Activated T-cell treated with anti-CD3 and anti-CD28 coated beads, Interleukin-2, amount 50 U/mL, for 72 hours (primary cell): ENCODE measurements at places on chromosomes 1 and 21.

GRCh38 chr1:108669679-108670078, 8.8 kb upstream of the HENMT1 start:
- DNase-seq = no peak

GRCh38 chr1:219847215-219847855, 81.0 kb downstream of the SLC30A10 start:
- no peak for DNase-seq

DNA sequence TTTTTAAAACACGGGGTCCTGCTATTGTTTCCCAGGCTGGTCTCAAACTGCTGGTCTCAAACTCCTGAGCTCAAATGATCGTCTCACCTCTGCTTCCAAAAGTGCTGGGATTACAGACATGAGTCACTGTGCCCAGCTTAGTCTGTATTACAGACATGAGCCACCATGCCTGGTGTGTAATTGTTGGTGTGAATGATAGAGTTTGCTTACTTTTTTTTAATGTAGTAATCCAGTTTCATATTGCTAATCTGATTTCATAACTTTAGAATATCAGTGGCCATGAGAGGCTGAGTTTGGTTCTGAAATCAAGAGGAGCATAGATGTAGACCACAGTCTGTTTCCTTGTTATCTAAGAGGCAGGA, 3.4 kb downstream of the EPB41 start:
- peak; percentile 31 for DNase-seq

DNA sequence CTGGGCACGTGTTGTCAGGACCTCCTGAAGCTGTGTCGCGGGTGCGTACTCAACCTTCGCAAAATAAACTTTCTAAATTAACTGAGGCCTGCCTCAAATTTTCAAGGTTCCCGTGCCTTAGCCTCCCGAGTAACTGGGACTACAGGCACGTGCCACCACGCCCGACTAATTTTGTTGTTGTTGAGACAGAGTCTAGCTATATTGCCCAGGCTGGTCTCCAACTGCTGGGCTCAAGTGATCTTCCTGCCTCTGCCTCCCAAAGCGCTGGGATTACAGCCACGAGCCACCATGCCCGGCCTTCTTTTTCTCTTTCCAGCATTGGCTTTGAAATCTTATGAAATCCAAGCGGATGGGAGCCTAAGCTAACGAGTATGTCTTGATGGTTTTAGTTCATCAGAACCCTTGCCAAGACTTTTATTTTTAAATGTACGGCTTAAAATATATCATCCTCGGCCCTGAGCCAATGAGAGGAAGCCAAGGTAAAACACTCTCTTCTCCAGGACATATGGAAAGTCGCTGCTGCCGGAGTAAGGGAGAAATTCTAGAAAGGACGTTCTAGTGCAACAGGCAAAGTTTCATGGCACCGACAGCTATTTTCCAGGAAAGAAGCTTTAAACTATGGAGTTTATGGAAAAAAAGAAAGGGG, 12.7 kb upstream of the ERVH48-1 start:
- no peak for DNase-seq

DNA sequence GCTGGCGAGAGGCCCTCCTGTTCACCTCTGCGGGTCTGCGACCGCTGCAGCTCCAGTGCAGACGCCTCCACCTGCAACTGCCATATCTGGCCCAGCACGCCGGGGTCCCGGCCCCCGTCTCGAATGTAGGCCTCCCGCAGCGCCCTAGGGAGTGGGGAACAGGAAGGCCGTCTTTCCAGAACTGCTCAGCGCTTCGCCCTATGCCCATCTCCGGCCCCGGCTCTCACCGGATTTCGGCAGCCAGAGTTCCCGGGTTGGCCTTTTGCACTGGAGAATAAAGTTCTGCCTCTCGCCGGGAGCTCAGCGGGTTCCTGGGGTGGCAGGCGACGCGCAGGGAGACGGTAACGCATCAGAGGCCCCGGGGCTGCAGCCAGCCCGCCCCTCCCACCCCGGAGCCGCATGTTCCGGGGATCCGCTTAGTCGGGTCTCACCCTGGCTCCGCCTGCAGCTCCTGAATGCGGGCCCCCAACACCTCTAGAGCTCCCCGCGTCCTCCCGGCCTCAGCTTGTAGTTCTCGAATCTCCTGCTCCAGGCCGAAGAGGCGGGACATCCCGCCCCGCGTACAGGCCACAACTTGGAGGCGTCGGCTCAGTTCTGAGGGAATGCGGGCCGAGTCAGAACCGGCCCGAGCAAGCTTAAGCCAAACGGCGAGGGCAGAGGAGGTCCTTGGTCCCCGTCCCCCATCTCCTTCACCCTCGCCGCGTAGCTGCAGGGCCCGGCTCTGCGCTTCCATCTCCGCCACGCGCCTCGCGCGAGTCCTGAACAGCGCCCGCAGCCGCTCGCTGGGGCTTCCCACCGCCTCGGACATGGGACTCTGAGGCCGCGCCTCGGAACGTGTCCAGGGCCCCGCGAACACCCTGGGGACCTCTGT, 1.1 kb downstream of the CCDC17 start:
- DNase-seq = no peak

- no peak for DNase-seq
These were observed 46.1 kb upstream of the C1orf174 start for GRCh38 chr1:3945916-3946840.

GRCh38 chr21:35628316-35628715, 432.0 kb downstream of the SETD4 start:
- no peak for DNase-seq

- DNase-seq = no peak
These were observed 39.2 kb downstream of the HLX start for GRCh38 chr1:220918285-220918951.

- DNase-seq = no peak
These were observed 2.4 kb upstream of the DPT start for GRCh38 chr1:168731244-168731953.

- no peak for DNase-seq
These were observed 30.6 kb upstream of the USP24 start for GRCh38 chr1:55245781-55246180.

DNA sequence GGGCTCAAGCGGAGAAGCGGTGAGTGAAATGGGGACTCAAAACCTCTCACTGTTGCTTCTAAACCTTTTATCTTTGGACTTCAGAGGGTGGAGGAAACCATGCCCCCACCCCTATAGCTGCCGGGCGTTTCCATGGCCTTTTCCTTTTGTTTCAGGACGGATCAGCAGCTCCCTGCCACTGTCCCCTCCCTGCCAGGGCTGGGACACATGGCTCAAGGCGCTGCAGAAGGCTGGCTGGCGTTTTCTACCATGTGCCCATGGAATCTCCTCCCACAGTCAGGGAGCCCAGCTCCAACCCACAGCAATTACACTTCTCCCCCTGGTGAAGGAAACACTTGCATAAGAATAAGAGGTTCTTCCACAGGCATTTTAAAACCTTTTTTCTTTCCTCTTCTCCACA, 812.7 kb downstream of the PLA2G4A start:
- DNase-seq = no peak

GRCh38 chr1:10679496-10680220, 116.8 kb downstream of the CASZ1 start:
- DNase-seq = no peak

DNA sequence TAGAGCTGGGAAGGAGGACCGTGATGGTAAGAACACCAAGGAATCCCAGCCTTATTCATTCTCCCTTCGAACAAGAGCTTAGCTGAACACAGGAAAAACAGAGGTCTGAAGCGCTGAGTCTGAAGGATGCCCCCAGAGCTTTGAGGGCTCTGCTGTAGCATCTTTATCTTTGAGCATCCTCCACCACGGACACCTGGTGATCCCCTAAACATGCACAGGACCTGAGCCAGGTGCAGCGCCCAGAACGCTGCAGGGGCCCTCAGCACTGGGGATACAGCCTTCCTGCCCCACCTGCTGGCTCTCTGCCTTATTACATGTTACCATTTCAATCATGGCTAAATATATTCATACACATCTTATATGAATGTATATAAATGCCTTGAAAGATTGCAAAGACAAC, 7.7 kb upstream of the GPATCH4 start:
- DNase-seq = peak; percentile 72

DNA sequence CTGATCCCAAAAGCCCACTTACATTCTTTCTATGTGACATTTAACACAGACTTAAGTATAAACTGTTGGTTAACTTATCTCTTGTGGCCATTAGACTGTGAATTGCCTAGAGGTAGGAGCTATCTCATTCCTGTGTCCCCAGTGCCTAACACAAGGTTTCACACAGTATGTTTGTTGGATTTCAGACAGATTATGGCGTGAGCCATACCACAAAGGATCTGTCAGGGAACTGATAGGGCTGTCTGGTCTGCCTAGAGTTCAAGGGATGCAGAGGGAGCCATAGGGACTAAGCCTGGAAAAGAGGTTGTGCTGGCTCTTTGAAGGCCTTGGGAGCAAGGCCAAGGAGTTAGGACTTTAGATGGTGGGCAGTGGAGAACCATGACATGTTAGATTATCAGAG, 40.0 kb downstream of the MEF2D start:
- DNase-seq = no peak

GRCh38 chr1:87993051-87993450, 664.4 kb downstream of the LMO4 start:
- DNase-seq = no peak

DNA sequence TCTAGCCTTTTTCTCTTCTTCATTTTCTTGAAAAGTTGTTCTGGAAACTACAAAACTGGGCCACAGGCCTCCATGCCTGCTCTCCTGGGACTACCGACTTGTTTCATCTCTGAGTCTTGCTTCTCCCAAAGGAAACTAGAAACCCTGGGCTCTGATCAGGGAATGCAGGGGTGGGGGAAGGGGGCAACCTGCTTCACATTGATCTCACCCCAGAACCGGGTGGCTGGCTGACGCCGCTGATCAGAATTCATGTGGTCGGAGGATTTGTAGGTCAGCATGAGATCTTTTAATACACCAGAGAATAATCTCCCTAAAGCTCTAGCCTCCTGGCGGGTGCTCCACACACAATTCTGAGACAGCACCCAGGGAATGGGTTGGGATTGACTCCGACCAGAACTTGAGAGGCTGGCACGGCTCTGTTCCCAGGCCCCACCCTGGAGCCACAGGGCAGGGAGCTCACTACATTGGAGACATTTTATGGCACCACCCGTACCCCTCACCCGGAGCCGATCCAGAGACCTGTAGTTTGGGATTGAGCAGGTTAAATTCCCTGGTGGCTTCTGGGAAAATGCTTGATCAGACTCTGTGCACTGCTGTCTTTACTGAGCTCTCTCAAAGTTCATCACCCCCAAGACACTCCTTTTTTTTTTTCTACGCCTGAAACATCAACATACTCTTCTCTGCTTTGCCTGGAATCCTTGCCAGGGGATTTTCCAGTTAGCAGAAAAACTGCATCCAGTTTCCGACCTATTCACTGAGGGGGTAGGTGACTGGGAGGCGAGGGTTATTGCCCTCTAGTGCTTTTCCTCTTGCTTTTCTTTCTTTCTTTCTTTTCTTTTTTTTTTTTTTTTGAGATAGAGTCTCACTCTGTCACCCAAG, 12.2 kb upstream of the ARHGEF10L start:
- DNase-seq = no peak

GRCh38 chr1:201896951-201897391, 8.3 kb downstream of the SHISA4 start:
- DNase-seq = no peak

GRCh38 chr1:150928286-150928685, 2.1 kb downstream of the SETDB1 start:
- no peak for DNase-seq

- no peak for DNase-seq
These were observed 17.7 kb downstream of the CLDN17 start for GRCh38 chr21:30148906-30149305.

DNA sequence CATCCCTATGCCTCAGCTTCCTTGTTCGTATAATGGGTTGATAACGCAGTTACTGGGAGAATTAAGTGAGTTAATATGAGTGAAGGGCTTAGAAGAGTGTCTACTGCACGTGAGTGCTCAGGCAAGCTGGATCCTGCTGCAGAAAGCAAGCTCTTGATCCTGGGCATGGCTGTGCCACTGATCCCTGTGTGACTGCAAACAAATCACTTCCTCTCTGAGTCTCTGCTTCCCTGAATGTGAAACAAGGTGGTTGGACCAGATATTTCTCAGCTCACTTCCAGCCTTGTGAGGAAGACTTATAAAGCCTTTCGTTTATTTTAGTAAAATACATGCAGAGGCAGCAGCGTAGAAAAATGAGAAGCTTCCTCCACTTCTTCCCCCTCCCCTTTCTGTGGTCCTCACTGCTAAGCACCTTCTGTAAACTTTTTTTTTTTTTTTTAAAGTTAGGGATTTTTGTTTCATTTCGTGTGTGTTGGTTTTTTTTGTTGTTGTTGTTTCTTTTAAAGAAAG, 13.8 kb downstream of the PSEN2 start:
- no peak for DNase-seq

DNA sequence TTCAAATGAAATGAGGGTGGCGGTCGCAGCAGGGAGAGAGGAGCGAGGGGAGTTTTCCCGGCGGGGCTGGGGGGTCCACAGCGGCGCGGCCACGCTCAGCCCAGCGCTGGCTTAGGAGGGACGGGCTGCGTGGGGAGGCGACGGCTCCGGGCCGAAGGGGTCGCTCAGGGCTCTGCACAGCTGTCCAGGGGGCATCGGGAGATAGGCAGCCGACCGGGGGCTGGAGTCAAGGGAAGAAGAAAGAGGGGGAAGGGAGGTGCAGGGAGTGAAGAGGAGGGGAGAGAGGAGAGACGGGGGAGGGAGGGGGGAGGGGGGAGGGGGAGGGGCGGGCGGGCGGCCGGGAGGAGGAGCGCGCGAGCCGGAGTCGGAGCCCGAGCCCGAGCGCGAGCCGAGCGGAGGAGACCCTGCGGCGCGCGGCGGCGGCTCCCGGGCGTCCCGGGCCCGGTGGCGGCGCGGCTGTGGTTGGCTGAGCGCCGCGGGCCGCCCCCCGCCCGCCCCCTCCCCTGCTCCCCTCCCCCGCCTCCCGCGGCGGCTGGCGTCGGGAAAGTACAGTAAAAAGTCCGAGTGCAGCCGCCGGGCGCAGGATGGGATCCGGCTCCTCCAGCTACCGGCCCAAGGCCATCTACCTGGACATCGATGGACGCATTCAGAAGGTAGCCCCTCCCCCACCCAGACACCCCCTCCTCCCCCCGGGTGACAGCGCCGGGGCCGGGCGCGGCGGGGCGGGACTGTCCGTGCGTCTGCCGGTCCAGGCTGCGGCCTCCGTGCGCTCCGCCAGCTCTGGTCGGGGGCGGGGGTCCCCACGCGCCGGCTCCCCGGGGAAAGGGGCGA, at the start of gene PDE9A:
Gene PDE9A (plus strand): TSS at position 391 of the 831 bp plus-strand sequence. CDS start 194 bp downstream, at position 585.
- peak; percentile 35 for DNase-seq

DNA sequence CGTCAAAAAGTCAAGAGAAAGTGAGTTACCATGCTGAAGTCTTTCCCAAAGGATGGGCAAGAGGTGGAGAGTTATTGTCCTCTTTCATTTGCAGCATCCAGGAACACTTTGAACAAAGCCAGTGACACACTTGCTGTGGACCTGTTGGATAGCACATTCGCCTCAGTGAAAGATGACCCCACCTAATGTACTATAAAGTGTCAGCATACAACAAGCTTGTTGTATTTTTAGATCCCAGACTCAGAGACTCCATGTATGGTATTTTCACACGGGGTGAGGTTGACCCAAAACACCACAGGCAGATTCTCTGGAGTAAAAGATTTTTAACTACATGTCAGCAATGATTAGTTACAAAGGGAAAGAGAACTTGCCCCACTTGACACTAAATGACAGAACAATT, 273.8 kb downstream of the PTBP2 start:
- DNase-seq = no peak
